Peyer's patch (tissue), 4 donors: ENCODE measurements at places on chromosomes 6 and 20. TPM values are rescaled to one million over a fixed set of nuclear protein-coding genes. Genes with fewer than 3 reads are reported as not detected.

GRCh38 chr6:15368873-15369272, 123.0 kb downstream of the JARID2 start:
- DNase-seq, result no peak

The ID1 gene
- 551 TPM for total RNA-seq

DNA sequence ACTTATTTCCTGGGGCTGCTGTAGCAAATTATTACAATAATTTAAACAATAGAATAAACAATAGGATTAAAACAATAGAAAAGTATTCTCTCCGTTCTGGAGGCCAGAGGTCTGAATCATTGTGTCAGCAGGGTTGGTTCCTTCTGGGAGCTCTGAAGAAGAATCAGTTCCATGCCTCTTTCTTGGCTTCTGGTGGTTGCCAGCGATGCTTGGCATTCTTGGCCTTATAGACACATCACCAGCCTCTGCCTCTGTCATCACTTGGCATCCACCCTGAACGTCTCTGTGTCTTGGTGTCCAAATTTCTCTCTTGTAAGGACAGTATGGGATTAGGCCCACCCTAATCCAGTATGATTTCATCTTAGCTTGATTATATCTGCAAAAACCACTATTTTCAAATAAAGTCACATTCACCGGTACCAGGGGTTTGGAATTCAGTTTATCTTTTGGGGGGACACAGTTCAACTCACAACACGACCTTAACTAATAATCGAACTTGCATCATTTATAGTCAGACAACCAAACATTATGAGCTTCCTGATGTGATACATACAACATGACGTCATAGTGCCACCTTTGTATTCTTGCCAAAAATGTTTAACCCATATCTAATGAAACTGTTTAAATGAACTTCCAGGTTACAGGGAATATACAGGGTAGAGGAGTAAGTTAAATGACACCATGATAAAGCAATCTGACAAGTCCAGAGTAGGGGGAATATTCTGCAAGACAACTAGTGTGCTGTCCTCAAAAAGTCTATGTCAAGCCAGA, 84.7 kb upstream of the RNF24 start:
- no peak for DNase-seq

The DNMT3B gene
- total RNA-seq, result 4.1 TPM

The PRIM2 gene
- total RNA-seq, result 6.8 TPM

The ARMC2 gene
- total RNA-seq, result 29.7 TPM

The TMX4 gene
- 15.7 TPM for total RNA-seq

The NMBR gene
- total RNA-seq, result not detected

The SDC4 gene
- 21.5 TPM for total RNA-seq

The MYO6 gene
- 65.2 TPM for total RNA-seq

DNA sequence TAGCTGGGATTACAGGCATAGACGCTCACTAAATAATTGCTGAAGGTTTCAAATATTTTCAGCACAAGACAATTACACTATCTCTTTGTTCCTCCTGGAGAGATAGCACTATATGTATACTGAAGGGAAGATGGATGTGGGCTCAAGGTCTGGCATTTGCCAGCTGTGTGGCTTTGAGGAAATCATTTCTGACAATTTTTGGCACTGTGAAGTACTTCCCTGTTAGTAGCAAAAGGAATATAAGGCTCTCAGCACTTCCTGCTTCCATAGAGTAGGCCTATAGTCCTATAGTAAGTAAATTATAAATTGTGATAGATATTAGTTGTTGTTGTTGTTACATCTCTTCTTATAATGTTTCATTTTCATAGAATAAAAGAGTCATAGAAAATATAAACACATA, 271.1 kb downstream of the SAMD5 start:
- no peak for DNase-seq

The MATN4 gene
- total RNA-seq, result not detected

- no peak for DNase-seq
These were observed 9.9 kb upstream of the SNX9 start for GRCh38 chr6:157813191-157813590.

DNA sequence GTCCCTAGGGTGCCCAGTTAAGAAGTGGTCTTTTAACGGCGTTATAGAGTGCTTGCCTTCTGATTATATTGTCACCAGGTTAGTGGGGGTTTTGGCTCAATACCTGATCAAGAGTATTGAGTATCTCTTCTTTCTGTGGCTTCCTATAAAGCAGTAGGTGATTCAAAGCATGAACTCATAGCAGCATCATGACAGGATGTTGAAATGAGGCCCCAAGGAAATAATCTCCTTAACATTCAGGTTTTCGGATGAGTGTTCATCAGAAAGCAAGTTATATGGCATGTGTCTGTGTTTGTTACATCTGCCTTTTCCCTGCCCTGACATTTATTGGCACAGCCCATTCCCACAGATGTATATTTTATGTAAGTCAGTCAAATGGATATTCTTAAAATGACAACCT, 301.0 kb downstream of the FARS2 start:
- no peak for DNase-seq

DNA sequence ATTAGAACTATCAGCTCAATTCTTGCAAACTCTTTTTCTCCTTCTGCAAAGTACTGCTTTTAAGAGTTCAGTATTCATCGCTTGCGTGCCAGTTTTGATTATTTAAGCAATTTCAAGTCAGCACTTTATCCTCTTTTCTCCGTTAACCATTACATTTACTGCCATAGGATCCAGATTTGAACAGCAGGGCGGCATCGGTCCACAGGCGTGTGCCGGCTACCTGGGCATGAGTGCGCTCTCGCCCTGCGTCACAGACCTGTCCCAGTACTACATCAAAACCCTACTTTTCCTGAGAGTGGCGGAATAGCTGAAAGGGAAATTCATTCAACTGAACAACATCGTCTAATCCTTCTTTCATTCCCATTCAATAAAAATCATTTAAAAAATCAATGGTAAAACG, 53.4 kb downstream of the MYLK4 start:
- no peak for DNase-seq

- no peak for DNase-seq
These were observed 742.4 kb downstream of the PTPRT start for GRCh38 chr20:42447270-42447669.

- no peak for DNase-seq
These were observed 24.4 kb downstream of the SYNDIG1 start for GRCh38 chr20:24493661-24494459.

The GRM1 gene
- not detected for total RNA-seq

The MAP7 gene
- total RNA-seq, result 47.1 TPM

- no peak for DNase-seq
These were observed 47.9 kb downstream of the QRSL1 start for GRCh38 chr6:106677282-106677681.

DNA sequence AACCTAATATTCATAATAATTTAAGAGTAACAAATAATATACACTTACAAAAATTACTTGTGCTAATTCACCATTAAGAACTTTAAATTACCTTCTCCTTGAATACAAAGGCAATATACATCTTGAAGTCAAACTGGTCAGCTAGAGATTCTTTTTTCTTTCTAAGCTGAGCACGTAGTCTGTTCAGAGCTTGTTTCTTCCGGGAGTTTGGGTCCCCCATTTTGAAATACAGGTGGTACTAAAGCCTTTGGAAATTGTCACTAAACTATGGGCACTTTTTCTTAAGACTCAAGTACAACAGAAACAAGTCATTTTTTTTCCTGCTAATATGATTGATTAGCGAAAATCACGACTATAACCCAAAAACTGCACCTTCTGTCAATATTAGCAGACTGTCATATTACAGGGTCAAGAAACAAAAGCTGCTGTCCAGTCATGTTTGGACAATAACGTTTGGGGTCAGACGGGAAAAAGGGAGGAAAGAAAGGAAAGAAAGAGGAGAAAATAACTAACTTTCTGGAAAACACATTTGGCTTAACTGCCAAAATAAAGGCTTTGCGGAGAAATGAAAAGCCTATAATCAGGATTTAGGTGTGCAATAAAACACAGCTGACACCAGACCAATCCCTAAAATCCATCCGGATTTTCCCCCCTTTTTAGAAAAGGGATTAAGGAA, 367 bp downstream of the C6orf62 start:
- DNase-seq, result no peak
